ENCODE measurements at places on chromosomes 13 and 19. TPM values are rescaled to one million over a fixed set of nuclear protein-coding genes. Genes with fewer than 3 reads are reported as not detected.

The TFDP1 gene
- 53.5 TPM for total RNA-seq

The NLRP9 gene
- total RNA-seq = not detected

The ZNF559 gene
- total RNA-seq = 13.0 TPM

The SLC8A2 gene
- under 0.01 TPM for total RNA-seq

The CILP2 gene
- total RNA-seq = 0.11 TPM

The RASL11A gene
- total RNA-seq = 18.8 TPM

The IGSF23 gene
- total RNA-seq = not detected

The ZNF493 gene
- total RNA-seq = 17.6 TPM

The PALM gene
- 3.5 TPM for total RNA-seq

The GADD45B gene
- 31.1 TPM for total RNA-seq

The SLC25A41 gene
- total RNA-seq = not detected

The ZNF98 gene
- not detected for total RNA-seq

The PSG4 gene
- total RNA-seq = 9.7 TPM

The ZNF28 gene
- total RNA-seq = 17.6 TPM

The ZNF579 gene
- 3.8 TPM for total RNA-seq

The FTL gene
- total RNA-seq = 3,848 TPM

The KASH5 gene
- not detected for total RNA-seq

The HSPB6 gene
- total RNA-seq = 49.6 TPM

The SLC1A5 gene
- total RNA-seq = 333 TPM

The OSCAR gene
- 0.22 TPM for total RNA-seq

The SHISA2 gene
- total RNA-seq = not detected

The PCSK4 gene
- 2.3 TPM for total RNA-seq

The C19orf85 gene
- not detected for total RNA-seq

The ZNF382 gene
- 6.8 TPM for total RNA-seq

The ANGPTL4 gene
- total RNA-seq = 1.9 TPM

The TMC4 gene
- total RNA-seq = not detected

The SERPINE3 gene
- under 0.01 TPM for total RNA-seq

The EEF1AKMT1 gene
- total RNA-seq = 11.5 TPM

The FUT6 gene
- not detected for total RNA-seq
